ENCODE measurements at places on chromosomes 12 and 14.

DNA sequence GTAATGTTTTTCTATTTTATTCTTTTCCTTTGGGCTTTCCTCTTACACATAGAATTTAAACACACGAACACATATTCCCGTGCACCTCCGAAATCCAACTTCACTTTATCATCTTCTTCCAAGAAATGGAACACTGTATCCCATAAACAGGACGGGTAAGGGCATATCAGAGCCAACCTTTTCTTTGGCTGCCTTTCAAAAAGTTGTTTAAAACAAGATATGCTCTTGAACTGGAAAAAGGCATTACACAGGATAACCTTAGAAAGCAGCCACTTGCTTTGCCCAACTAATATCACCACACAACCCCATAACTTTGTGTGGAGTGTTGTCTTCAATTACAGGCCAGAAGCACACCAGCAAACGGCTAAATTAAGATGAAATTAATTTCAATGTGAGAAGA lies 65.3 kb upstream of the CDKN3 start:
- no peak for DNase-seq

DNA sequence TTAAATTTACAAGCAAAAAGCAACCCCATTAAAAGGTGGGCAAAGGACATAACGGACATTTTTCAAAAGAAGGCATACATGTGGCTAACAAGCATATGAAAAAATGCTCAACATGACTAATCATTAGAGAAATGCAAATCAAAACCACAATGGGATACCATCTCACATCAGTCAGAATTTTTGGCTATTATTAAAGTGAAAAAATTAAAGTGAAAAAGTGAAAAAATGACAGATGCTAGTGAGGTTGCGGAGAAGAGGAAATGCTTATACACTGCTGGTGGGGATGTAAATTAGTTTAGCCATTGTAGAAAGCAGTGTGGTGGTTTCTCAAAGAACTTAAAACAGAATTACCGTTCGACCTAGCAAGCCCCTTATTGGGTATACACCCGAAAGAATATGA lies 7.9 kb downstream of the OTOGL start:
- DNase-seq: no peak

DNA sequence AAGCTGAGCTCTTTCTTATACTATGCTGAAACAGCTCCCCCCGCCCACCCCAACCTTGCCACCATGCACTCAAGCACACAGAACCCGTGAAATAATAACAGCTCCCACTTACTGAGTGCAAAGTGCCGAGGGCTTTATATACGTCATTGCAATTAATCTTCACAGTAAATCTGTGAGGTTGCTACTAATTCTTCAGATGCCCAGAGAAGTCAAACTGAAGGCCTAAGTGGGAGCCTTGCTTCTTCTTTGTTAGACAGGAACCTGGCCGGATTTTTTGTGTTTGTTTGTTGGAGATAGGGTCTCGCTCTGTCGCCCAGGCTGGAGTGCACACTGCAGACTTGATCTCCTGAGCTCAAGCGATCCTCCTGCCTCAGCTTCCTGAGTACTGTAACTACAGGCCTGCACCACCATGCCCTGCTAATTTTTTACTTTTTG lies 34.0 kb downstream of the VCPKMT start:
- DNase-seq: no peak

- DNase-seq: no peak
Measured at GRCh38 chr12:26334621-26335124, 139.3 kb downstream of the SSPN start.

GRCh38 chr12:41250748-41251147 lies 62.6 kb downstream of the PDZRN4 start:
- no peak for DNase-seq

GRCh38 chr14:104687601-104688504 lies 1.6 kb upstream of the INF2 start:
- DNase-seq: no peak

- no peak for DNase-seq
Measured at GRCh38 chr12:110244829-110245228, 36.2 kb upstream of the ATP2A2 start.

DNA sequence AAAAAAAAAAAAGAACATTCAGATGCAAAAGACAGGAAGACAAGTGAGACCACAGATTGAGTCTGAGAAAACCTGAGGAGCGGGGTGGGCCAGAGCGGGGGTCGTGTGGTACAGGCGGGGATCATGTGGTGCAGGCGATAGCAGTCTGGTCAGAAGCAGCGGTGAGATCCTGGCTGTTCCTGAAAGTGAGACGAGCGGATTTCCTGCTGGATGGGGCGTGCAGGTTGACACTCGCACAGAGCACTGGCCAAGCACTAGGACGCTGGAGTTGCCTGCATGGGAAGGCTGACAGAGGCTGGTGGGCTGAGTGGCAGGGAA lies 35.7 kb downstream of the CDC42BPB start:
- DNase-seq: no peak

GRCh38 chr12:88362439-88362838 lies 217.8 kb downstream of the KITLG start:
- no peak for DNase-seq

DNA sequence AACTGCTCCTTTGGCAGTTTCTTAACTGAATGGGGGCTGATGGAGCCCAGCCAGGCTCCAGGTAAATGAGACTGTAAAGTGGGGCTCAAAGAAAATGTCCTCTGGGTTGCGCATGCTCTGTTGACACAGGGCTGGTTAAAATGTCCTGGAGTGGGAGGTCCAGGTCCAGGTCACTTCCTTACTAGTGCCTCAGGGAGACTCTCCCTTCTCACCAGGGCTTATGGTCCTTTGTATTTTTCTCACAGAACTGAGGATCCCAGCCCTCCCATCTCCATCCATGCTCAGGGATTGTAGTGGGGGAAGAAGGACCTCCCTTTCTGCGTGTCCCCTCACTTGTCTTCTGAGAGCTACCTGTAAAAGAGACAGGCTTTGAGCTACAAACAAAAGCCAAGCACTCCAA lies 77.5 kb downstream of the SSPN start:
- DNase-seq: no peak

DNA sequence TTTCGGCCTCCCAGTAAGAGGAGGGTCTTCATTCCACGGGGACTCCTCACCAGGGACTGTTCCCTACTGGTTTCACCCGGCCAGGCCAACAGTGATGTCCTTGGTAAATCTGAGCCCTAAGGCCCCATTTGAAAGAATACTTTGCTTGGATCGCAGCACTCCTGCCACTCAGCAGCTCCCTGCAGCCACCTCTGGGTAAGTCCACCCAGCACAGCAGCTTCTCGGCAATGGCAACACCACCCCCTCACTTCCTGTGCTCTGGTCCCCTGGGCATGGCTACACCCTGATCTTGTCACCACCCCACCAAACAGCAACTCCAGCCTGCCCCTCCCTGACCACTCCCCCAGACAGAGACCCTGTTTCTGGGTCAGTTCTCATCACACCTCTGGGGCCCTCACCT lies 100.3 kb downstream of the SETD3 start:
- no peak for DNase-seq

Measured in GOT3 (cell line).